ENCODE measurements at places on chromosomes 1 and 21. TPM values are rescaled to one million over a fixed set of nuclear protein-coding genes. Genes with fewer than 3 reads are reported as not detected.

The S100A10 gene
- 82.5 TPM for total RNA-seq

The TACSTD2 gene
- 3.4 TPM for total RNA-seq

The HOOK1 gene
- 0.19 TPM for total RNA-seq

The PLA2G2F gene
- not detected for total RNA-seq

The SLAMF6 gene
- 1.3 TPM for total RNA-seq

The LRRC42 gene
- total RNA-seq = 22.8 TPM

DNA sequence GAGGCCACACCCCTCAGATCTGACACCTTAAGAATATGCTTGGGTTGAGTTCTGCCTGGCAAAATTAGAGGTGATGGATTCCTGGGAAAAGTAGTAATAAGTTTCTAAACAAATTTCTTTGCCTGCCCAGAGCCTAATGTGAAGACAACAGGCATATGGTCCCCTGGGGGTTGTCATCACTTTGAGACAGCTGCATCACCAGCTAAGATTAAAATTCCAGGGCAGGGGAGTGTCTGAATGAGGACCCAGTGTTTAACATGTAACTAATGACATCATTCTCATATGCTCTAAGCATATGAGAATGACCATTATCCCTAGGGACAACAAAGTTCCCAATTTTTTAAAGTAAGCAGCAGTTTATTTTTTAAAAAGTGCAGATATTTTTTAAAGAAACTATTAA lies 432.2 kb downstream of the PCP4 start:
- no peak for DNase-seq

DNA sequence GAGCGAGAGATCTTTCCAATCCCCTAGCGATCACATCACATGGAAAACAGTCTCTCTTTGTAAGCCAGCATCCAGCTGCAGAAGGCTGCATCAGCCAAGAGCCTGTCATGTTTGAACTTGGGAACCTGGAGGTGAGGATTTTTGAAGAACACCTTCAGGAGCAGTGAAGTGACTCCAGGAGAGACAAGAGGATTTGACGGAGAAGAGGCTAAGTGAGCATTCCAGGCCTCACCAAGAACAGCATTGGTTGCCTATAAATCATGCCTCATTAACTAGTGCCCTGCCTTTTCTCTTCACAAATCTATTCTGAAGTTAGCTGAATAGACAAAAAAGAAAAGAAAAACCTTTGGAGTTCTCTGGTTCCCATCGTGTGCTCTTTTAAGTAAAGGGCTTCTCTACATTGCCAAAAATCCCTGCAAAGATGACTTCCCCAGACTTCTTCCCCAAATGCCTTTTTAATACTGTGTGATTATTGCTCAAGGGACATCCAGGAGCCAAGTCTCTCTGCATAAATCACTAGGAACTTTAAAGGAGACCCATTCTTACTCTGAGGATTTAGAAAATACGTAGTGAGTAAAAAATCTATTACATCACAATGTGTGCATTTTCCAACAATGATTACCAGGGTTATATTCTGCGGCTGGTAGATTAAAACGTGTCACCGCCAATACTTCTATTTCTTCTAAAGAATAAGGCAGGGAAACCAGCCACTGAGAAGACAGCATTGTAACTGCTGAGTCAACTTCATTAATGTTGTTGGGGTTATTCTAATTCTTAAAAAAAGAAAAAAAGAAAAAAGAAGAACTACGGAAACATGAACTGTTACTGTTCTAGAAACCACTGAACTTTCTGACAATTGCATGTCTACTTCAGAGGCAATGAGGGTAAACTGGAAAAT lies 95.2 kb downstream of the KIF14 start:
- no peak for DNase-seq

GRCh38 chr21:44436958-44437357 lies 18.4 kb upstream of the LRRC3 start:
- no peak for DNase-seq

DNA sequence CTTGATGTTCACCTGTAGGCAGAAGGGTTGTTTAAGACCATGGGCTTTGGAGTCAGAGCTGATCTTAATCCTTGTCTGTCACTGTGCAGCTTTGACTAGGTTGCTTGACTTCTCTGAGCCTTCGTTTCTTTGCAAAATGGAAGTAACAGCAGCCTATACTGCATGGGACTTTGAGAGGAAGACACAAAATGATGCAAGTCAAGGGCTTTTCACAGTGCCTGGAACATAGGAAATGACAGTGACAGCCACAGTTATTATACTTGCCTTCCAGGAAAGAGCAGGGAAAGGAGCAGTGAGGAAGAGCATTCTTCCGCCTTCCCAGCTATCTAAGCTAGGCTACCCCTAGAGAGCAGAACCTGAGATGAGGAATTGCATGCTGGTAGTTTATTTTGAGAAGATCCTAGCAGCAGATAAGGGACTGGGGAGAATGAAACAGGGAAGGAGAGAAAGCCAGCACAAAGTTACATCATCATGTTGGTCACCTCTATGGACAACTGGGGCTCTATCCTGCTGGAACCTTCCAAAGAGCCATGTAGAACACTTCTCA lies 3.1 kb downstream of the CSF3R start:
- no peak for DNase-seq

DNA sequence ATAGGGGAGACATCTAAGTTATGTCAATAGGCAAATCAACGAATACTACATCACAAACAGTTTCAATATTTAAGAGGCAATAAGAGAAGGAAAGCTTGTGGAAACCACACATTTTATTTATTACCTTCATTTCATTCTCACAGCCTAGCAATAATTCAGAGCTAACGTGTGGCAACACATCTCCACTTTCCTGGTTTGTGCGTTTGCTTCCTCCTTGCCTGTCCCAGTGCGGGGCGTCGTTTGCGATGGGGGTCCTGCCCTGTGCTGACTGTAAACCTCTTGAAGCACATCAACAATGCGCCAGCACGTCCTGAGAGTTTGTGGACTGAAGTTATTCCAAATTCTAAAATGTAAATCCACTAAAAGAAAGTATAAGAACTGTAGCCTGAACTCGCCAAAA lies 14.4 kb upstream of the VPS26C start:
- no peak for DNase-seq

DNA sequence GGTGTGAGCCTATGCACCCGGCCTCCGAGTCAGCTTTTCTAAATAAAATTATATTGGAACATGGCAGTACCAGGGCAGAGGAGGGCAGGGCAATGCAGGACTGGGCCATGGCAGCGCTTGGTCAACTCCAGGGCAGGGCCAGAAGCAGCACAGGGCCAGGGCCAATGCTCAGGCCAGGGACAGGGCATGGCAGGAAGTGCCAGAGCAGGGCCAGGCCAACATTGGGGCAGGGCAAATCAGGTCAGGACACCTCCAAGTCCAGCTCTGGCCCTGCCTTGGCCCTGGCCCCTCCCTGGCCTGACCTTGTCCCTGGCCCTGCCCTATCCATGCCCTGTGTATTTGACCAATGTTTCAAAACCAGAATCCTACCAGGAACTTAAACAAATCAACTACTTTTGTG lies 156.1 kb downstream of the LIPI start:
- DNase-seq = no peak

DNA sequence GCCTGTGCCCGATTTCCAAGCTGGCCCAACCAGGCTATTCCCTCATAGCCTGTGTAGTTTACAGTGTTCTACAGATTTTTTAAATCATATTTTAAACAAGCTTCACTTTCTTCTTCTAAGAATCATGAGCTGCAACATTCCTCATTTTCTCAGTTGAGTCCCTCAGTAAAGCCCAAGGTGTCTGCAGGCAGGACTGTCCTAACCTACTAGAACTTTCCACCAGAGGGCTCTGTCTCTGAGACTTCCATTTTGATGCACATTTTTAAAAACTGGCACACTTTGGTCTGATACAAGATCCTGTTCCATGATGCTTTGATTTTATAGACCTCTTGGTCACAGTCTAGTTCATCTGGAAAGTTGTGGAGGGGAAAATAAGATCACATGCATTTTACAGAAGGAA lies 21.6 kb upstream of the SLAMF6 start:
- DNase-seq = no peak

Data from esophagus muscularis mucosa (tissue), 4 donors.